ENCODE measurements at places on chromosomes 7 and 10.

- DNase-seq, result no peak
These were observed 13.6 kb downstream of the PDK4 start for GRCh38 chr7:95582578-95583293.

DNA sequence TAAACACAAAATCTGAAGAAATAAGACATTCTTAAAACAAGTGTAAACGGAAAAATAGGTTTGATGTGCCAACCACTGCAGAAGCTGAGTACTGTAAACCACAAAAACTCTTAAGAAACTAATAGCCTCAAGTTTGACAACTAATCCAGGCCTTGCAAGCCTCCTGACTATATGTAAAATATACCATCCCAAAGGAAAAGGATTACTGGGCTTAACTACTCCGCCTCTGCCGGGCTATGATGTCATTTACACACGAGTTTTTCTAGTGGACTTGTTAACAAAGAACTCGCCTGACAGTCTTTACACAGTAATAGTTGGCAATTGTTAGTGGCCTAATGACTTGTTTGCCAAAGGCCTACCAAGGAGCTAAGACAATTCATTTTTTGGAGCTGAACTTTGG lies 2.1 kb downstream of the KIF5B start:
- no peak for DNase-seq

- no peak for DNase-seq
These were observed 17.8 kb upstream of the CALU start for GRCh38 chr7:128721376-128721775.

GRCh38 chr7:43454936-43455518 lies 127.9 kb upstream of the STK17A start:
- DNase-seq, result no peak

GRCh38 chr10:68870545-68871104 lies 30.5 kb upstream of the DDX50 start:
- peak; percentile 16 for DNase-seq

GRCh38 chr10:65534771-65535170 lies 1391.1 kb upstream of the LRRTM3 start:
- no peak for DNase-seq

DNA sequence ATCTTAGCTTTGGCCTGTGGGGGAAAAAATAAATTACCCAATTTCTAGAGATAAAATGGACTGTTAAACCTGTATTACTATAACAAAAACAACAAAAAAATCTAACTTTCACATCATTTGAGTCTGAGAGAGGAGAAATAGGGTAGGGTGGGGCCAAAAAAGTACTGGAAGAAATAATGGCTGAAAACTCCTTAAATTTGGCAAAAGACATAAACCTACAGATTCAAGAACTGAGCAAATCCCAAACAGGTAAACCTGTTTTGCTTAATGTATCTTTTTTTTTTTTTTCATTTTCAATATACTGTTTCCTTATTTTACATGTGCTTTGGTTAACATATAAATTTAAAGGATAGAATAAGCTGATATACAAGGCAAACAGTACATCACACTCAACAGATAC lies 27.1 kb downstream of the SYPL1 start:
- no peak for DNase-seq

DNA sequence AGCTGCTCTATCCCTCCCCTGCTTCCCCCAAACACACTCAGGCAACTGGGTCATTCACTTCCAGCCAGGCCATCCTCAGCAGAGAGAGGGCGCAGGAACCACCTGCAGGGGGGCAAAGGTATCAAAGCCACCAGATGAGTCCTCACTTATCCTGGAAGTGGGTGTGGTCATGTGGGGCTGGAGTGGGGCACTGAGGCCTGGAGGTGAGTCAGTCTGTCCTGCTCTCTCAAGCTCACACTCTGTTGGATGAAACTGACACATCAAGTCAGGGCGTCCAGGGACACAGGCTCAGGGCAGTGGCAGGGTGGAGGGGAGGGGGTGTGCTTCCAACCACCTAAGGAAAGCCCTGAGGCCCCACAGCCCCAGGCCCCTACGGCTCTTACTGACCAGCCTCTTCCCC lies 8.0 kb upstream of the ELFN1 start:
- no peak for DNase-seq

DNA sequence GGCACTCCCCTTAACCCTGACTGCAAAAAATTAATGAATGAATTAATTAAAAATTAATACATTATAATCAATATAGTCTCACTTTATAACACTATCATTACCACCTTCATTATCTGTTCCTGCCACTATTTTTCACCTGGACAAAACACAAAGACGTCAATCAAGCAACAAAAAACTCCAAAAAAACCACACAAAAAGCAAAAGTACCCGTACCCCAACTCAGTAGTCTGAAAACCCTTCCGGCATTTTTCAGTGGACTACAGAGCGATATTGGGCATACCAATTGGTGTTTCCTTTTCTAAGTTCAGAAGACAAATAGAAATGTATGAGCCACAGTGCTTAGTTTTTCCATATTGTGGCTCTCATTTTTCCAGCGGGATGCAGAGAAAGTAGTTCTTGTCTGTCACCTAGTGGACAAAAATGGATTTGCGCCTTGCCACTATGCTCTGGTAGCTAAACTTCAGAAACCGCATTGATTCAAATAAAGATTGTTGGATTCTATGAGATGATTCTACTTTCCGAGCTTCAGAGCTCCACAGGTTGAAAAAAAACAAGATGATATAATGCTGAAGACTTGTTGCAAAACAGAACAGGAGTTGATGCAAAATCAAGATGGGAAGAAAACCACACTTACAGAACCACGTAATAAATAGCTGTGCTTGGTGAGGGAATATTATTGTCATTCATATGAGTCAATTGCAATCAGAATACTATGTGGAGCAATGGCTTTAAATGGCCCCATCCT lies 50.6 kb upstream of the ITGB1 start:
- peak; percentile 63 for DNase-seq

- DNase-seq, result peak; percentile 35
These were observed 1.2 kb downstream of the PDIA4 start for GRCh38 chr7:149027055-149027454.

DNA sequence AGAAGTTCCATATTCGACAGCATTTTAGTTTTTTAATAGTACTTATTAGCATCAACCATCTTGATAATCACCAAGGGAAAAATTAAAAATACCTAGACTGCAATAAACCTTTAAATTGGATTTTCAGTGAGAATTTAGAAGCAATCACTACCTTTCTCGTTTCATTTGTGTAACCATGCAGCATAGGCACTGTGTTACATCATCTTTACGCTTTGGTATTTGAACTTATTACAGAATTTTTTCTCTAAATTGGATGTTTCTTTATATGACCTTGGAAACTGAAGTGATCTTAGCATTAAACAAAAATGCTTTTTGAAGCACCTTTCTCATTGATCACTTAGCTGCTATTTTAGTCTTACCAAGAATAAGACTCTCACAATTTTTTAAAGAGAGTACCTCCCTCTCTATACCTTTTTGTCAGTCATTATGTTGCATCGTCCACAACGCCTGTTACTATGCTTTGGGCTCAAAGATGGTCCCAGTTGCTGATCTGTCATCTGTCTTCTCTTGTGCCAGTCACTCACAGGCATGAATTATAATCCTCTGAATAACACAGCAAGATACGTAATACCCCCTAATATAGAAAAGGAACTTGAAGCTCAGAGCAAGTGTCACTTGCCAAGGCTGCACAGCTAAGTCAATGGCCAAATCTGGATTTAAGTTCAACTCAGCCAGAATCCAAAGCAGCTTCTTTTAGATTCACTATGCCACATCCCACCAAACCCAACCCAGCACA lies 19.6 kb upstream of the ASCC1 start:
- no peak for DNase-seq

- DNase-seq, result no peak
These were observed 200.1 kb upstream of the PRKCQ start for GRCh38 chr10:6780008-6780677.

GRCh38 chr7:140541513-140542227 lies 62.4 kb upstream of the MKRN1 start:
- DNase-seq, result no peak

DNA sequence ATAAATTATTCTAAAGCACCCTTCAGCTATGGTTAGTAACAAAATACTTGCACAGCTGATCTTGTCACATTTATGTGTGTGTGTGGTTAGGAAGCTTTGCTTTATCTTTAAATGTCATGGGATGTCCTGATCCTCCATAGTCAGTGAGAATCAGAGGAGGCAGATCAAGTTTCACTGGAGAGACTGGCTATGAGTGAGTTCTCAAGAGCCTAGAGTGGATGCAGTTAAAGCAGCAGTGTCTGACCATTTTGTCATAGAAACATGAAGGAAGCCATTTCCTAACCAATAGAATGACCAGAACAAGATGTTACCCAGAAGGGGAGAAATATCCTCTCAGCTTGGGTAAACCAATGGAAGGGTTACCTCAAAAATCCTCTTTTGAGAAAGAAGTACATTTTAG lies 207.2 kb upstream of the DKK1 start:
- no peak for DNase-seq

GRCh38 chr10:132097609-132098377 lies 32.0 kb downstream of the JAKMIP3 start:
- DNase-seq, result no peak

DNA sequence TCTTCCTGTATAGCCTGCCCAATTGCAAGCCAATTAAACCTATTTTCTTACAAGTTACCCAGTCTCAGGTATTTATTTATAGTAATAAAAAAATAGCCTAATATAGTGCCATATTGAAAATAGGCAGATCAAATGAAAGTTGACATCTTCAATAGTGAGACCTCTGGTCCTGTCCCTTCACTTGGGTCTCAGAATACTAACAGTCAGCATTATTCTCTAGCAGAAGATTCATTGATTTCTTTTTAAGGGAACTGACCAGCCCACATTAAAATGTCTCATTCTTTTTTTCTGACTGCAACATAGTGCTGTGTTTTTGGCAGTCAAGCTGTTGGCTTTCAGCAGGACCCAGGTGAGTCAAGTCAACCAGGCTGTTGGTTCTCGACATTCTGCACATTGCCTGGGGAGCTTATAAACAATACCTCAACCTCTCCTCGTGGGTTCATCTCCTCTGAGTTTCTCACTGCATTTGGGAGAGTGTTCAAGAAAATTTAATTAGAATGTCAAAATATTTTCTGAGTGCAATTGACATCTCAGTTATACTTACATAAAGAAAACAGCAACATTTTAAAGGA lies 109.8 kb downstream of the MKX start:
- DNase-seq, result no peak

DNA sequence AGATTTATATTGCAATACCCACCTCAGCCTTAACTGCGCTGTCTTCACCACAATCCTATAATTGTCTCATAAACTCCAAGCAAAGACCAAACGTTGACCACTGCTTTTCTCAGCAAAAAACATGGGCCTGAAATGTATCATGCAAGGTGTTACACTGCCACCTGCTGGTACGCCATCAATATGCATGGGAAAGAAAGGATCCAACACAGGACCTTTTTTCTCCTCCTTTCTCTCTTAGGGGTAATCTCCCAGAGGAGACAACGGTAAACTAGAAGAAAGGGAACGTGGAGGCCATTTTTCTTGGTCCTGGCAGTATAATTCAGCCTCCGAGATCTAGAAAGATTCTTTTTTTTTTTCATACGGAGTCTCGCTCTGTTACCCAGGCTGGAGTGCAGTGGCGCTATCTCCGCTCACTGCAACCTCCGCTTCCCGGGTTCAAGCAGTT lies 79.1 kb upstream of the MPP7 start:
- peak; percentile 78 for DNase-seq

DNA sequence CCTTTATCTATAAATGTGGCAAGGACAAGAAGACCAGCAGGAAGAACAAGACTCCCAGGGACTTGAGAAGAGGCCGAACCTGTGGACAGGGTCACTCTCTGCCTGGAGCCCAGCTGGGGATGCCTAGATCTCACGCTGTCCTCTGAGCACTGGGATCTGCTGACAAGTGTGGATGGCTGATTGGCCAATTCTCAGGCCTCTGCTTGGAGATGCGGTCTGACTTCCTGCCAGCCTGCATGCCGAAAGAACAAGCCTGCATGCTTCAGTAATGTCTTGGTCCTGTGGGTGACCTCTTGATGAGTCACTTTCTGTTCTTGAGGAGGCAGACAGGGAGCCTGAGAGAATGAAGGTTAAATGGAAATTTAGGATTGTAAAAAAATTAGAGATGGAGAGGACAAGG lies 84.7 kb downstream of the TMEM178B start:
- no peak for DNase-seq

DNA sequence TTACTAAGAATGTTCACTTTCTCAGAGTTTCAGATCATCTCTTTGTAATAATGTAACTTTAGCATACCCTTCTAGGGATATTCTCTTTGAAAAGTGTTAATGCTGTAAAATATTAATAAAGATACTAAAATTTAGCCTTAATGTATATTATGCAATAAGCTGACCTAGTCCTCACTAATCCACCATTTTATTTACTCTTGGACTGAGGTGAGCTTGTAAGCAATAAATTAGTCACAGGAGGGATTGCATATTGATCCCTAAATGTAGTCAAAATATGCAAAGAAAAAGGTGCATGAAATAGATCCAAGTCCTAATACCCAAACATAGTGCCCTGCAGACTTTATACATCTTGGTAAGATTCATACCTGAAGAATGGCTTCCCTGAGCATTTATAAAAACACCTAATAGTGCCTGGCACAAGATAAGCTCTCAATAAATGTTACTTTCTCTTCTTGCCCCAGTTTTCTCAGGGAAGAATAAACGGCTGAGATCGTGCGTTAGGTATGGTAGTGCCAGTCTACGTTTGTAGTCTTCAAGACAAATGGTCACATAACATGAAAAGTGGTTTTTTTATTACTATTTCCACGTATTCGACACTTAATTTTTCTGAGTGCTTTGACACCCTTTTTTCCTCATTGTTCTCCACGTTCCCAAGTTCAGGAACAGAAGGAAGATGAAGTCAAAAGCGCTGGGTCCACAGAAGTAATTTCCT lies 14.3 kb downstream of the INSIG1 start:
- no peak for DNase-seq

DNA sequence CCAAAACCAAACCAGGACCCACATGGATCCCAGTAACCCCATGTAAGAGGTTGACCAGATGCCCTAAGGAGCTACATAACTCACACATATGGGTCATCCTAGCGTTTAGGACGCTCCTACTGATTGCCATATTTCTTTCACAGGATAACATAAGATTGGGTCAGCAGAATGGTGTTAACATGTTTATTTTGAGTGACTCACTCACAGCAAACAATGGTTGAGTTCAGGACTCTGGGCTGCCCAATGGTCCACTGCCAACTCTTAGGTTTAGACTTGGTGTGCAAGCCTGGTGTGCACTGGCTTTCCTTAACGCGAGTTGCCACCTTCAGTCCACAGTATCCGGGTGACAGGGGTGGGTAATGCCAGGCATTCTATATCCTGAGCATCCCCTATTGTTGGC lies 211.5 kb downstream of the GPAM start:
- no peak for DNase-seq

- no peak for DNase-seq
These were observed 284.2 kb downstream of the SUGCT start for GRCh38 chr7:40418983-40419382.
